ENCODE measurements at places on chromosomes 12 and 14. TPM values are rescaled to one million over a fixed set of nuclear protein-coding genes. Genes with fewer than 3 reads are reported as not detected.
A peak's percentile ranks its signal among the peaks of the same experiment; 100 is the strongest.

Gene SOCS2
- 32.8 TPM for total RNA-seq

Gene ISCU
- total RNA-seq, result 245 TPM

Gene ZFHX2
- 0.43 TPM for total RNA-seq

Gene POTEG
- total RNA-seq, result not detected

Gene GTF2H3
- 96.5 TPM for total RNA-seq

Gene RAPGEF3
- total RNA-seq, result 7.6 TPM

Gene NFATC4
- total RNA-seq, result 23.6 TPM

Gene AICDA
- not detected for total RNA-seq

Gene PRB2
- total RNA-seq, result not detected

Gene MDGA2
- total RNA-seq, result 0.42 TPM

Gene EPYC
- total RNA-seq, result not detected

Gene TPPP2
- total RNA-seq, result not detected

Gene SDS
- not detected for total RNA-seq

Gene NEUROD4
- total RNA-seq, result not detected

Gene SIX6
- total RNA-seq, result not detected

GRCh38 chr12:65590318-65590717 lies 234.0 kb upstream of the HMGA2 start:
- DNase-seq, result no peak

- DNase-seq, result no peak
Measured at GRCh38 chr12:5923751-5924150, 21.3 kb downstream of the ANO2 start.

GRCh38 chr14:24851406-24851805 lies 198.5 kb downstream of the STXBP6 start:
- no peak for DNase-seq

GRCh38 chr12:72318341-72318740 lies 46.2 kb downstream of the TRHDE start:
- DNase-seq, result no peak

DNA sequence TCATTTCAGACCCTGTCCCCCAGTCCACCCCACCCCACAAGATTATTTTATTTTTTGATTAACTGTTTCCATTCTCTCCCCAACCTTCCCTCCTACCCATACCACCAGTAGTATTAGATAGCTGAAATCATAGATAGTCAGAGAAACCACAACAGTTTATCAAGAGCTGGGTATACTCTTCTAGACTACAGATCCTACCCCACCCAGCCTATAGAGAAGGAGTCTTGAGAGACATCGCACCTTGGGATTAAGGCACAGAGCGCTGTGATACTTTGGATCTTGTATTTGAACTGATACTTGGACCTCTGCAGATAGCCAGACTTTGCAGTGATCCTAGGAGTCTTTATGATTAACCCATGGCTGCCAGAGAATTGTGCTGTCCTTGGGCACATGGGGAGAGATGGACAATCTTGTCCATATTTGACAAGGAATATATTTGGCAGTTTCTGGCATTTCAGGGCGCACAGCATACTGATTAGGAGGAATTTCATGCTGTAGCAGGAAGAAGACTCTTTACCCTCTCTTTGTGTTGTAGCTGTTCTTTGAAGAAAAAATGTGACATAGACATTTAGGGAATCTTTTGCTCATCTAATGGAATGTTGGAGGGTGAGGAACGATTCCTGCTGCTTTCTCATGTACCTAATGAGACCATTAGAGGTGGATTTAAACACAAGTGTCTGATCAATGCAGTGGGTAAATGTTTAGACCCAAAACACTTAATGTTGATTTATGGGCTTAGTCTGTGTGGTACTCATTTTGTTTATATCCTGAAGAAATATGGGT lies 982 bp downstream of the RBMS2 start:
- DNase-seq, result no peak

GRCh38 chr12:19273482-19274330 lies 144.2 kb downstream of the PLEKHA5 start:
- peak; percentile 47 for DNase-seq

GRCh38 chr12:100668945-100669536 lies 95.6 kb downstream of the GAS2L3 start:
- peak; percentile 68 for DNase-seq

DNA sequence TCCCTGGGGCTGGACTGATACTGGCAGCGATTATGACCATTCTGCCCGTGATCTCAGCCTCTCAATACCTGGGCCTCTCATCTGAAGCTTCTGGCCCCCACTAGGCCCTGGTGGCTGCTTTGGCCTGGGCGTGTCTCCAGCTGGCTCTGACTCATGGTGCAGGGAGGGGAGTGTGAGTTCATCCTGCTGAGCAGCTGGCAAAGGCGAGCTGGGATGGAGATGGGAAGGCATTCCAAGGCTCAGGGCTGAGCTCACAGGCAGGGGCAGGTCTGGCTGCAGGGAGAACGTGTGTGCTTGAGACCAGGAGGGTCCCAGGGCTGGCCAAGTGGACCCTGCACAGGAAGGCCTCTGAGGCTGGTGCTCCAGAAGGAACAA lies 221.8 kb downstream of the TMEM121 start:
- DNase-seq, result no peak

DNA sequence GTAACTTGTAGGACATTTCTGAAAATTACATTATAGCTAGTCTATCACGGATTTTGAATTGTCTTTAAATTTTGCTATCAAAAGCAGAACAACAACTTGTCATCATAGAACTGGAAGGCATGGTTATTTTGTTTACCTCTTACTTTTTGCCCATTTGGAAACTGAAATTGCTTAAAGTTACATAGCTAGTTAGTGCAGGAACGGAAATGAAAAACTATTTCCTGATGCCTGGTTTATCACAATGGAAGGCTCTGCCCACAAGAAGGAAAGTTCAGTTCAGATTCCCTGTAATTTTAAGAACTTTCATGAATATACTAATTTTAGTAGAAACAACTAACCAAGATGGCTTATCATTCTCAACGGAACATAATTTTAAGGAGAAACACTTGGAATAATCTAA lies 427.7 kb downstream of the RAD51B start:
- no peak for DNase-seq

GRCh38 chr14:95533391-95533821 lies 1.4 kb upstream of the GLRX5 start:
- DNase-seq, result no peak

GRCh38 chr14:24887623-24888304 lies 162.2 kb downstream of the STXBP6 start:
- no peak for DNase-seq

GRCh38 chr14:23580948-23581281 lies 2.3 kb upstream of the JPH4 start:
- no peak for DNase-seq

DNA sequence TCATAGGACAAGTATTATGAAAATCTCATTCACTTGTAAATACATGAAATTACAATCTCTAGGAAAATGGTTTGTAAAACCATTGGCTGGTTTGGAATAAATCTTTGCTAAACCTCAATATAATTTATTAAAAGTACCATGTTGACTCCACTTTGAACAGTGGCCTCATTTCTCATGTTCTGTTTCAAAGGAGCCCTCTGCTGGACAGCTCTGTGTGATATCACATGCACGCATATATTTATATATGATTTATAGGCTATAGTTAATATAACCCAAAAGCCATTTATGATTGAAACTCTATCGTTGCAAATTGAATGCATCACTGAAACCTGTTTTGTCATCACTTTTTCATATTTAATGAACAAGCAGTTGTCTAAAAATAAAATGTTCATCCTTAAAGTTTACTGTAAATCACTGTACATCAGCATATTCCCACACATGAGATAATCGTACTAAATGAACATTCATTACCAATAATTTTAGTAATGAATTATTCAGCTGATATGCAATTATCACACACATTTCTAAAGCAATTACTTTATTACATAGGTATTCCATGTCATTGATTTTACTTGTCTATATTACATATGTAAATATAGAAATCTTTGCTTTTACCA lies 493.8 kb downstream of the NPAS3 start:
- peak; percentile 8 for DNase-seq

- no peak for DNase-seq
Measured at GRCh38 chr14:49139593-49139992, 446.6 kb downstream of the RPS29 start.

GRCh38 chr14:49463146-49463545 lies 123.0 kb downstream of the RPS29 start:
- DNase-seq, result no peak

DNA sequence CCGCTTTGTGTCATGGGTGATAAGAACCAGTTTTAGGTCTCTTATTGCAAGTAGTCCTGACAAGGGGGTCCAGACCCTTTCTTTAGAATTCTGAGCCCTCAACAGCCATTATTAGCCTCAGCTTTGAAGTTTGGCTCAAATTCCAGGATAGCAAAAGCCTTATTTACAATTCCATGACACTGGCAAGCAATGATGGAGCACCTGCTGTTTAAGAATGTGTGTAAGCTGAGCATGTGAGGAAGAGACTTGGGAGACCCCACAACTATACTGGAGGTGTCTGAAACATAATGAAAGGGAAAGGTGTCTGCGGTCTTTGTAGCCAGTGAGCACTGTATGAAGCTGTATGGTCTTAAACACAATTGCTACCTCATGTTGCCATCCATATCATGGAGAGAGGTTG lies 119.8 kb downstream of the TBX5 start:
- DNase-seq, result no peak

GRCh38 chr12:121888478-121889273 lies at the start of gene PSMD9:
TSS of gene PSMD9 (plus strand) at chr12:121888790. CDS start at chr12:121888857, 67 bp downstream.
- peak; percentile 98 for DNase-seq

DNA sequence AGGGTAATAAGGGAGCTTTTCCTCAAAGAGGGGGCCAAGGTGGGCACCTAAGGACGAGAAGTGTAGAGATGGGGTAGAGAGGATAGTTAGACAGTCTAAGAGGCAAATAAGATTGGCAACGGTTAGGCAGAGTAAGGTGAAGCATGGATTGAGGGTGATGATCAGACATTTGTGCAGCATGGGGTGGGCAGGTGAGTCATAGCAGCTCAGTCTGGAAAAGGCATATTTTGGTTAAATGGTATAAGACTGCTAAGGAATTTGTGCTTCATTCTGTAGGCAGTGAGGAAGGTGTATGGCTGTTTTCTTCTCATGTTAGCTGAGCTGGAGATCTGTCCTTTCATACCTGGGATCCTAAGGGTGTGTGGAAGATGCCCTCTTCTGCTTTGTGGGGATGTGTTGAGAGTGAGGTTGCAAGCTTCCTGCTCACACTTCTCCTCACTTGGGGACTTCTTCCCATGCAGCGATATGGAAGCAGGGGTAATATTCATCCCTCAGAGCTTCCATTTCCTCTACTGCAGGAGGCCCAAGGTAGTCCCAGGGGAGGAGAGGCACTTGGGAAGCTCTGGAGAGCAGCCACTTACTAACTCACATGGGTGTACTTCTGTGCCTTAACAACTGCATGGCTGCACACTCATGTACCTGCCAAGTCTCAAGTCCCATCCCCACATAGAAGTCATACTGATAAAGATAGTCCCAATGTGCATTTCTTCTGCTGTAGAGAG lies 28.9 kb downstream of the GSG1 start:
- no peak for DNase-seq

GRCh38 chr12:132813443-132813842 lies 15.2 kb downstream of the GOLGA3 start:
- DNase-seq, result no peak

GRCh38 chr12:48454667-48455066 lies 17.7 kb upstream of the ANP32D start:
- DNase-seq, result peak; percentile 15

DNA sequence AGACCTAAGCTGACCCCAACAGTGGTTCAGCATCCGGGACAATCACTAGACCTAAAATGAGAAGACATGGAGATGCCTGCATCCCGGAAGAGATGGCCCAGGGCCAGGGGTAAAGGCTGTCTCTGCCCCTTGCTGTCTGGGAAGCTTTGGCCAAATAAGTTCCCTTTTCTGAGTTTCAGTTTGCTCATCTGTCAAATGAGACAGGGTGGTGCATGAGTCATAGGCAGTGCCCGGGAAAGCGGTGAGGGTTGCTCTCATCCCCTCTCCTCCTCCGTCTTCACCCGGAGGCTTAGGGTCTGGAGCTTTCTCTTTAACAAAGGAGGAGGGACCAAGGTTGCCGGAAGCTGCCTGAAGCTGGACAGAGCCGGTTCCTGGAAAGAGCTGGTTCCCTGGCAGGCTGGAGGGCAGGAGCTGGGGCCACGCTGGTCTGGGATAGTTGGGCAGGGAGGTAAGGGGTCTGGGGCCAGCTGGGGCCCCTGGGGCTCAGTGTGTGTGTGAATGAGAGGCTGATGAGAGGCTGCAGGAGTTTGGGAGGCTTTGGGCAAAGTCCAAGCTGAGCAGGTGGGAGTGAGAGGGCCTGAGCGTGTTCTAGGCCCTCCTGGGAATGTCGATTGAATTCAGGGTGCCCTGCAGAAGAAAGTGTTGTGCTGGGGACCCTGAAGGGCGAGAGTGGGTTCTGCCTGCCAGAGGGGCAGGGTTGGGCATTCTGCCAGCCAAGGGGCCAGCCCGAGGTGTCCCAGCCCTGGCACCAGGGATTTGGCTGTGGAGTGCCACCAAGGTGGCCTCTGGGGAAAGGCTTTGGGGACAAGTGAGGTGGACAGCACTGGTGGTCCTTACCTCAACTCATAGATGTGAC lies at the start of gene SDSL:
Gene SDSL (plus strand): TSS at position 351 of the 856 bp plus-strand sequence. CDS start 5,603 bp downstream, outside the sequence.
- peak; percentile 43 for DNase-seq
